ENCODE measurements at places on chromosomes 12 and 14.

- no peak for DNase-seq
Observed at GRCh38 chr14:81450100-81450531, 50.0 kb upstream of the STON2 start.

- no peak for DNase-seq
Observed at GRCh38 chr12:953776-954175, 4.3 kb upstream of the RAD52 start.

DNA sequence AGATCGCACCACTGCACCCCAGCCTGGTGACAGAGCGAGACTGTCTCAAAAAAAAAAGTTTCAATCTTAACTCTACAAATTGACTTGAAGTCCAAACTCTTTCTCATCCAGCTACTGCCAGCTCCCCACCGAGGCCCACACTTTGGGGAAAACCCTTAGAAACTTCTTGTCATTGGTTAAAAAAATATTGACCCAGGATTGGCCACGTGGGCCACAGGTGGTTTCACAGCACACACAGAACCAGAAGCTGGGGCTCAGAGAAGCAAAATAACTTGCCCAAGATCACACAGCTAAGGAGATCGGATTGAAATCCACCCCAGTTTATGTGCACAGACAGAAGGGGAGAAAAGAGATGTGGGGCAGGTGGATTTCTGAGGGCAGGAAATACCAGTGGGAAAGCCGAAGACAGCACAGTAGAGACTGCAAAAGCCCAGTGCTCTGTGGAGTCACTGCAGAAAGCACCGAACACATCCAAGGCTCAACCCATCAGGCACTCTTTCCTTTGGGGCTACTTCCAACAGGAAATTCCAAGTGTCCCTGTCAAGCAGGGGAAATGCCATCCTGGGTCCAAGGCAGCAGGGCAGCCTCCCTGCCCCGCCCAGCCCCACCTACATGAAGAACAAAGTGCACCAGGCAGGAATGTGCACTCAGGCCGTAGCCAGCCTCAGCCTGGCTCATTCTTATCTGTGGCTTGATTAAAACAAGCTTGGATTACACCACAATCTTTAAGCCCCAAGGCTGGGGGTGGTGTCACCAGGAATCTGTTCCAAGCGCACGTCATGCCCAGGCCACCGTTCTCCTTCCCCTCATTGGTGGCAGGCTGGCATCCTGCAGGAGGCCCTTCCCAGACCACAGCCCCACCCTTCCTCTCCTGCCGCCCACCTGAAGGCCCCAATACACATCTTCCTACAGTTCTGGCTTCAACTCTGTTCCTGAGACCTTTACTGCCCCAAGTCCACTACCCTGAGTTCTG is 72.5 kb downstream of the ITPK1 start:
- DNase-seq: peak; percentile 94

DNA sequence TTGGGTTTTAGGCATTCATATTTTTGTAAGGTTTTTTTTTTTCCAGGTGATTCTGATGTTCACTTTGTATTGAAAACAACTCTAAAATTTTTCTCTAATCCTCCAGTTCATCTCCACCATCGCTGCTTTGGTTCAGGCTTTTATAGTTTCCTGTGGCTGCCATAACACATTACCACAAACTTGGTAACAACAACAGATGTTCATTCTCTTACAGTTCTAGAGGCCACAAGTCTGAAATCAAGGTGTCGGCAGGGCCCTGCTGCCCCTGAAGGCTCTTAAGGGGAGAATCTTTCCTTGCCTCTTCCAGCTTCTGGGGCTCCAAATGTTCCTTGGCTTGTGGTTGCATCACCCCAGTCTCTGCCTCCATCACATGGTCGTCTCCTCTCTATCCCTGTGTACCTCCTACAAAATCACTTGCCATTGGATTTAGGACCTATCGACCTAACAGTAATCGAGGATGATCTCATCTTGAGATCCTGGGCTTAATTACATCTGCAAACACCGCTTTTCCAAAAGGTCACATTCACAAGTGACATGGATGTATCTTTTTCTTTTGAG is 55.2 kb downstream of the PELI2 start:
- DNase-seq: peak; percentile 12

GRCh38 chr12:106791531-106791930 is 17.0 kb downstream of the RIC8B start:
- no peak for DNase-seq

DNA sequence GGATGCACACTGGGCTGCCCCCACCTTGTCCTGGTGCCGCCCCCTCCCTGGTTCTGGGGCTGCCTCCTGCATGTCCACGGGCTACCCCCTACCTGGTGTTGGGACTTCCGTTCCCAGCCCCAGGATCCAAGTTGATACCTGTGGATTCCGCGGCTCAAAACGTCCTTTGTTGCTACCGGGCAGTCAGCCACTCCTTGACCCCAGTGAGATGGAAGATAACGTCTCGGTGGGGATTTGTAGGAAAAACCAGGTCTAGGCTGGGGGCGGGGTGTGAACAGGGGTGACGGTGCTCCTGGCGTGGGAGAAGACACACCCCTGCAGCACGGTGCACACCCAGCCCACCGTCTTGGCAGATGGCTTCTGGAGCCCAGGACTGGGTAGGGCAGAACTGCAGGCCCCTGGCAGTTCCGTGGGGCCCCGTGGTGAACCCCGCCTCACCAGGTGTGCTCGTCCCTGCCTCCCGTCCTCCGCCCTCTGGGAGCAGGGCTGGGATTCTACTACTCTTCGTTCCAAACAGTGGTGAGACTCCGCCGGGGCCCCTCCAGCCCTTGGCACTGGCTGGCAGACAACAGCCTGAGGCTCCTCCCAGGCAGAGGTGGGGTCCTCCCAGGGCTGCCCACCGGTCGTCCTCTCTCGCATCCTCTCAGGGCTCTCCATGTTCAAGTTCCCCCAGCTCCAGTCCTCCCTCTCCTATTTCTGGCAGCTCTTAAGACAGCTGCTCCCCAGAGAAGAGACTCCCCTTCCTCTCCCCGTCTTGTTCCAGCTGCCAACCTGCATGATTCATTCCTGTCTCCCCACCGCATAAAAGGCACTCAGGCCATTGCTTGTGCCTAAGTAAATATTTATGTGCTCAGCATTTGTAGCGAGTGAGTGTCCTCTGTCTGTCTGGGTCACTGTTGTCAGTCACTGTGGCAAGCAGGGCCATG is 75.5 kb downstream of the FBXL14 start:
- peak; percentile 90 for DNase-seq

DNA sequence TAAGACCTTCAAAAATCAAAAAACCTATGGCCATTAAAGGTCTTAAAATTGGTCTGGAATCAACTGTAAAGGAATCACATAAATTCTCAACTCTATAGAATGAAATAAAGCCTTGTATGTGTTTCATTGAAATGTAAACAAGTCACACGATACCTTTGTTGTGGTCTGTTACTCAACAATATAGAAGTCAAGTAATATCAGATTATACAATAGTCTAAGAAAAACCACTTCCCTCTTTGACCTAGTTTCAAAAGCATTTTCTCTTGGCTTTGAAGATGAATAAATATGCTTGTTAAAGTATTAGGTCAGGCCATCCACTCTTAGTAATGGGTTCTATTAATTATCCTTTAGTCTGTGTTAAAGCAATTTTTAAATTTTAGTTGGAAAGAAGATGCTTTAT is 79.8 kb upstream of the DIO2 start:
- no peak for DNase-seq

Measured in SJSA1 (cell line).